NCI-H1436 treated with DMSO at 0.1 percent for 48 hours (cell line): ENCODE measurements at places on chromosomes 5 and 9.

DNA sequence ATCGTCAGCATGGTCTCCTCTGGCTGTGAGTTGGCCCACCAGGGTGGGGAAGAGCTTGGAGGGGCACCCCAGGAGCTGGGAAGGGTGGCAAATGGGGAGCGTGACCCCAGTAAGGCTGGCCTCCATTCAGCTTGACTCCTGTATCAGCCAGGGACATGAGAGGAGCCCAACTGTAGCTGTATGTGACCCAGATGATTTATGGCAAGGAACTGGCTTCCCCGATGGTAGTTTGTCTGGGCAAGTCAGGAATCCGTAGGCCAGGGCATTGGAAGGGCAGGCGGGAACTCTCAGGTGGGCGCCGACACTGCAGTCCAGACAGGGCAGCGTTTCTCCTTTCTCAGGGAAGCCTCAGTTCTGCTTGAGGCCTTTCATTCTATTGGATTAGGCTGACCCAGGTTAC lies 2.3 kb downstream of the SLC34A1 start:
- no peak for DNase-seq

DNA sequence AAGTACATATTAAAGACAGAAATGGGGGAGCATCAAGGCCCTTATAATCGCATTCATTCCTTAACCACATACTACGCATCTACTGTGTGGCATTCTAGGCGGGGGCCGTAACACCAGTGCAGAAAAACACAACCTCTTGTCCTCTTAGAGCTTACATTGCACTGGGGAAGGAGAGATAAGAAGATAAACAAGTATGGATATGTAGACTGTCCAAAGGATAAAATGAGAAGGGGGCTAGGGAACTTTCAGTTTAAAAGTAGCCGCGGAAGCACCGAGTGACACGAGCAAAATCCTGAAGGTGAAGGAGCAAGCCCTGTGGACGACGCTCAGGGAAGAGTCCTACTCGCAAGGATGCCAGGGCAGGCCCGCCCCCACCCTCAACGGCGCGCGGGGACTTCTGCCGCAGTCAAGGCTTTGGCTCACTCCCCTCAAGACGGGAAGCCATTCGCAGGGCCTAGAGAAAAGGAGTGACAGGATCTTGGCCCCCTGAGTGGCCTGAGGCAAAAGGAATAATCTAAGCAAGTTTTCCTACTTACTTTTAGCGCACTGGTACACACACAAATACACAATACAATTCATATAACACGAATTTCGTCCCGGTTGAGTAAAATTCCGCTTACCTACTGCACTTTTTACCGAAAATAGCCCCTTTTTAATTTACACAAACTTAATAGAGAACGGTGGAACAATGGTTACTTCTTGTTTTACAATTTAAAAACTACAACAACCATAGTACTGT lies 1.3 kb upstream of the NIPBL start:
- DNase-seq, result no peak

GRCh38 chr5:36523926-36524325 lies 82.5 kb upstream of the SLC1A3 start:
- DNase-seq, result no peak

DNA sequence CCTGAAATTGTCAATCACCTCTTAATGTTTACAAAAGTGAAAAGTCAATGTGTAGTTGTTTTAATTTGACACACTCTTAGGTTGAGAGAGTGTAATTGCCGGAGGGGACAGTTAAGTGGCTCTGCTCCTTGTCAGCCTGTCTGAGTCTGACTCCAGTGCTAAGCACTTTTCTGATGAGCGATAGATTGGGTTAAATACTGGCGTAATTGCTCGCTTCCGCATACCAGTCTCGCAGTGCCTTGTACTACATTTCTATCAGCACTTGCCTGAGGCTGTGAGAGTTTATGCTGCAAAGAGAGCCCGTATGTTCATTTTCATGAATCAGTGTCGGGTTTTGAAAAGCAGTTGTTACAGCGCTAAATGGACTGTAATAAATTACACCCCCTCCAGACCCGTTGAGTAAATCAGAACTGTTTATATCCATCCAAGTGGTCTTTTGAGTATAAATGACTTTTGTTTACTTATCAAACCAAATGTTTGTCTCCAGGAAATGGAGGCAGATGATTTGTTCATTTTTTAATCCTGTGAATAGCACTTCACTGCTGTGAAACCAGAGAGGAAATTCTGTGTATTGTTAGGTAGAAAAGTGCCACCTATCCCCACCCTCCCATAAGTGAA lies 41.0 kb upstream of the DMRT3 start:
- DNase-seq, result peak; percentile 16

DNA sequence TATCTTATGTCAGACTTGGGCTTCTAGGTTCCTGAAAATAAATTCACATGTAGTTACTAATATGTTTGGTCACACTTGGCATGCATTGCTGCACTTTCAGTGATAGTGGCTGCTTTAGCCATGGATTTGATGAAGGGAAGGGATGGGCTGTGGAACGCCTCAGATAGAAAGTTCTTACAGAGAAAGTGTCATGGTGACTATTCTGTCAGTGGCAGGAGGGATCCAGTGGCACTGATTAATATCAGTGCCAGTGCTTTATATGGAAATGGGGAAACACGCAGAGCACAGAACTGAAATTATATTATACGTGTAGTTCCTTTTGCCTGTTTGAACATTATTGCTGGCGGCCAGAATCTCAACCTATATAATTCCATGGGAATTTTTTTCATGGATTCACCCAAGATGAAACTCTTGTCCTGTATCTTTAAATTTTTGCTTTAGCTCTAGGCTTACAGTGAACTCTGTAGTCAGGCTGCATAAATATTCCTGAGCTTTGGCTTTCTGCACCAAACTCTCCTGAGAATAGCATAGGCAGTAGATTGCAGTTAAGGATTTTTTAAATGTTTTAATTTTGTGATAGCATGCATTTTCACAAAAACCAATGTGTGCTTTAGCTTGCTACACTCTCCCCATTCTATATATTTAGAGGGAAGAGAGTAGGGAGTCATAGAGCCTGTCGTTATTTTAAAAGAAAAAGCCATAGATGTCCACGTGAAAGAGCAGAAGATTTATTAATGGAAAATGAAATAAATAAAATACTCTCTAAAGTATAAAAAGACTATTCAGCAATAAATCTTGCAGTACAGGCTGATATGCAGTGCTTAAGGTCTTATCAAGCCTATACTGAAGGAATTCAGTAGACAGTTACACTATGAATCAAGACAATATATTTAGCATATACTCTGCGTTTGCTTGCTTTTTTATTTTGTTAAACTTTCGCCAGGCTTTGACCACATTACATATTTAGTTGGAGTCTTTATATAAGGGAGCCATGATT lies 98.7 kb downstream of the EDIL3 start:
- DNase-seq, result no peak

GRCh38 chr5:174325431-174325830 lies 279.9 kb downstream of the NSG2 start:
- no peak for DNase-seq

- no peak for DNase-seq
These were observed 2.0 kb downstream of the NEUROG1 start for GRCh38 chr5:135533794-135534193.

DNA sequence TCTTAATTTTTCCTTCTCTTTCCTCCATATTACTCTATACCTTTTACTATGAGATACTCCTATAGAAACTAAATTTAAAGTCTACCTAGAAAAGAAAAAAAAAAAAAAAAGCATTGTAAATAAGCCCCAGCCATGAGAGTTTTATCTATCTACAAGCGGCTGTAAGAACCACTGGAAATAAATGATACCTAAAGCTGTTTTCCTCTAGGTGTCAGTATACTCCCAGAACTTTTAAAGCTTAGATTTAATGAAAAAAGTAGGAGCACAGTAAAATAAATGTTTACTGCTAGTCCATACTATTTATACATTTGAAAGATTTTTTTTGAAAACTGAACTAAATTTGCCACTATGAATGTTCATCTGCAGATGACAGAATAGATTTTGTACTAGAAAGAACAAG lies 26.2 kb downstream of the TYRP1 start:
- no peak for DNase-seq

DNA sequence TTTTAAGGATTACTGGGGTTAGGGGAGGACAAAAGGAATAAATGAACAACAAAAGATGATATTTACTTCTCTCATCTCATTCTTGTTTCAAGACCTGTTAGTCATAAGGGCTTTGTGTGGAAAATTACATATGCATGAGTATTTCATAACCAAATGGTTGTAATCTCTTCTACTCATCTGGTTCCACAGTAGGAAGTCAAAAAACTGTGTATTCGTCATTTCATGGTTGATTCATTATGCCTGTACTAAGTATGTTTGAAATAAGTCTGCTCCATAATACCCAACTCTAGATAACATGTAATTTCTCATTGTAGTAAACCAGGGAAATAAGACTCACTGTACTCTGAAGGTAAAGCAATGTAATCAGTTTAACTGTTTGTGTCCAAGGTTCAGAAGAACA lies 212.9 kb downstream of the ARRDC3 start:
- no peak for DNase-seq

GRCh38 chr5:131112424-131112823 lies 52.6 kb downstream of the HINT1 start:
- no peak for DNase-seq
